Activated naive CD4-positive, alpha-beta T cell (primary cell): ENCODE measurements at places on chromosomes 1 and 21.

GRCh38 chr1:212179394-212180076 is 105.7 kb upstream of the PPP2R5A start:
- DNase-seq, result no peak

- DNase-seq, result no peak
Observed at GRCh38 chr1:193358419-193358818, 172.0 kb upstream of the B3GALT2 start.

- no peak for DNase-seq
Observed at GRCh38 chr1:100722221-100722620, 2.7 kb downstream of the VCAM1 start.

- DNase-seq, result no peak
Observed at GRCh38 chr1:110544753-110545152, 25.8 kb upstream of the KCNA10 start.

DNA sequence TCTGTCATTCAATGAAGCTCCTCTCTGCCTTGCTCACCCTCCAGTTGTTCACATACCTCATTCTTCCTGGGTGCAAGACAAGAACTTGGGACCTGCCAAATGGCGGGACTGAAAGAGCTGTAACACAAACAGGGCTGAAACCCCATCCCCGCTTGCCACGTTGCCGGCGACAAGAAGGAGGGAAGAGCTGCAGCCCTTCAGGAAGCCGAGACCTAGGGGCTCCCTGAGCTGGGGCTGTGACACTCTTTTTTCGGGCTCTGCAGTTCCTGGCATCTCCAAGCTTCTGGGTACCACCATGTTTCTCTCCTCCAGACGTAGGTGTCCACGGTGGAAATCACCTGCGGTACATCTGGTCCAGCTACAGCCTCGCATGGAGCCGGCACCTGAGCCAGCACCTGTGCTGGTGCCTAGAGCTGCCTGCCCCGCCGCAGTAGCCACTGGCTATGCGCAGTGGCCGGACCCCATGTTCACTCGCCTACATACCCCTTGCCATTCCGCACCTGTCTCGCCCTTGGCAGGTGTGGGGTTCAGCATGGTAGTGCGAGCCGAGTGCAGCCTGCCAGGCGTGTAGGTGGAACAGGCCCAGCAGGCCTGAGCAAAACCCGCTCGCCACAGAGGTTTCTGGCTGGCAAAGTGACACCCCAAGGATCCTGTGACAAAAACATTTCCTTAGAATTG is 367.0 kb upstream of the NEGR1 start:
- DNase-seq, result no peak

- no peak for DNase-seq
Observed at GRCh38 chr1:11874624-11875023, 15.9 kb upstream of the NPPB start.

DNA sequence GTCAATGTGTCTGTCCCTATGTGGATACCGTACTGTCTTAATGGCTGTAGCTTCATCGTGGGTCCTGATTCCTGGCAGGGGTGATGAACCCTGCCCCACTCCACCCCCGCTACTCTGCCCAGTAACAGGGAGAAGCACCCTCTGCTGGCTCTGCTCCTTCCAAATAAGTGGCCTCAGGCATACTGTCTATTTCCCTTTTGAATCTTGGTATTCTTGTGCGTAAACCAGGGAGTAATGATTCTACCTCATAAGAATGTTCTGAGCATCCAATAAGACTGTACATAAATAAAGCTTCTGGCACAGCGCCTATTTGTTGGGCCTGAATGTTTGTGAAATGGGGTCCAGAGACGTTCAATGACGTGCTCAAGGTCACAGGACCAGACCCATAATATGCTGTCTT is 35.2 kb upstream of the CTPS1 start:
- no peak for DNase-seq

- no peak for DNase-seq
Observed at GRCh38 chr1:51636191-51636590, 19.3 kb downstream of the OSBPL9 start.

DNA sequence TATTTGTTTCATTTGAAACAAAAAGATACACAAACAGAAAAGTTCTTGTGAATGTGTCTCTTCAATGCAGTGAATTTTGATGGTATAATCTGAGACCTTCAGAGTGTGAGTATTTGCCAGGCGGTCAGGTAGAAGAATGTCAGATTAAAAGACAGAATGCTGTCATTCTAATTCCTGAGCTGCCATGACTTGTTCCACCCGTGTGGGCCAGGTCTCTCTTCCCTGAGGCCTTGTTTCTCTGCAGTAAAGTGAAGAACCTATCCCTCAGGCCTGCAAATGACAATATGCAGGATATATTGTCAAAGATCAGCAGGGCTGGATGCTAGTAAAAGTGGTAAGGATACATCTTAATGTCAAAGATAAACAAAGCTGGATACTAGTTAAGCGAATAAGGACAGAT is 111.4 kb downstream of the ZP4 start:
- DNase-seq, result no peak

DNA sequence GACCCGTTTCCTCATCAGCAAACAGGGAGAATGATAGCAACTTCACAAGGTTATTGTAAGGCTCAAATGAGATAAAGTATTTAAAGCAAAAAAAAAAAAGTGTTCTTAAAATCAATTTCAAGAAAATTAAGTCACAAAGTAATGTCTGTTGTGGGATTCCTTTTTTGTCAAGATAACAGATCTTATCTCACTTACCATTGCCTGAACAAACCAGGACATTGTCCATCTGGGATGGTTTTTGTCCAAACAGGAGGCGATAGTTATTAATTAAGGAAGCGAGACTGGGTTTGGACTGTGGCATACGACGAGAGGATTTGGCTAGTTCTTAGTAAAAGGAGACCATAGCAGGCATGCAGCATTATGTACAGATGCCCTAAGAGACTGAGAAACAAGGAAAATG is 458.4 kb downstream of the SMYD3 start:
- DNase-seq, result no peak

GRCh38 chr1:76939050-76939816 is 72.0 kb downstream of the ST6GALNAC5 start:
- no peak for DNase-seq

DNA sequence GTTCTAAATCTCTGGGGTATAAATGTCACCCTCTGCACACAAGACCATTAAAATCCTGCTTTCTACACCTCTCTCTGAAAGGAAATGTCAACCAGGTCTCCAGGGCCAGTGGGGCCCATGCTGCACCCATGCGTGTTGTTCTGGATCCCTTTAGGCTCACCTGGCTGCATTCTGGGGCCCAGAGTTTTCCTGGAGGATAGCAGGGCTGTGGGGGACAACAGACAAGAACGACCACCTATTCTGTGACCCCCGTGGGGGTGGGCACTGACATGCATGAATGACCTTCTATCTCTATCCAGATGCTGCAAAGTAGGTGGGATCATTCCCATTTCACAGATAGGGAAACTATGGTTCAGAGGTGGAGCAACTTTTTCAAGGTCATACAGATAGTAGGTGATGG is 41.6 kb downstream of the TNNT2 start:
- DNase-seq, result no peak

GRCh38 chr1:7770669-7770996 is 463 bp upstream of the VAMP3 start:
- no peak for DNase-seq

- DNase-seq, result peak; percentile 41
Observed at GRCh38 chr1:37811027-37811655, 3.1 kb upstream of the YRDC start.

GRCh38 chr21:26964170-26964778 is 2.6 kb downstream of the ADAMTS5 start:
- no peak for DNase-seq

- no peak for DNase-seq
Observed at GRCh38 chr1:86472152-86472551, 3.4 kb downstream of the CLCA1 start.

- DNase-seq, result no peak
Observed at GRCh38 chr1:173202424-173203145, 4.5 kb downstream of the TNFSF4 start.

- DNase-seq, result no peak
Observed at GRCh38 chr1:65189576-65190115, 41.6 kb downstream of the AK4 start.

GRCh38 chr21:32315511-32316281 is 17.0 kb downstream of the MRAP start:
- no peak for DNase-seq

GRCh38 chr1:63902844-63903589 is 129.2 kb downstream of the ROR1 start:
- no peak for DNase-seq
